ENCODE measurements at places on chromosomes 6 and 20. TPM values are rescaled to one million over a fixed set of nuclear protein-coding genes. Genes with fewer than 3 reads are reported as not detected.

Gene CYP24A1
- not detected for total RNA-seq

Gene EDEM2
- total RNA-seq: 61.8 TPM

Gene GLP1R
- total RNA-seq: not detected

Gene ECT2L
- total RNA-seq: not detected

Gene C6orf132
- total RNA-seq: 0.85 TPM

Measured in endothelial cell of coronary artery (primary cell).